ENCODE measurements at places on chromosomes 13 and 19. TPM values are rescaled to one million over a fixed set of nuclear protein-coding genes. Genes with fewer than 3 reads are reported as not detected.

GRCh38 chr19:29605653-29606419 lies at the start of gene POP4:
Gene POP4, plus strand, starts transcription at chr19:29606283. Its CDS starts 36 bp downstream, at chr19:29606319.
- H3K27me3 ChIP-seq: no peaks in the 10 kb centered on the region
- peak within 1 kb of the TSS; percentile 91 for H3K4me3 ChIP-seq
- peak within 1 kb of the TSS; percentile 98 for H3K27ac ChIP-seq

DNA sequence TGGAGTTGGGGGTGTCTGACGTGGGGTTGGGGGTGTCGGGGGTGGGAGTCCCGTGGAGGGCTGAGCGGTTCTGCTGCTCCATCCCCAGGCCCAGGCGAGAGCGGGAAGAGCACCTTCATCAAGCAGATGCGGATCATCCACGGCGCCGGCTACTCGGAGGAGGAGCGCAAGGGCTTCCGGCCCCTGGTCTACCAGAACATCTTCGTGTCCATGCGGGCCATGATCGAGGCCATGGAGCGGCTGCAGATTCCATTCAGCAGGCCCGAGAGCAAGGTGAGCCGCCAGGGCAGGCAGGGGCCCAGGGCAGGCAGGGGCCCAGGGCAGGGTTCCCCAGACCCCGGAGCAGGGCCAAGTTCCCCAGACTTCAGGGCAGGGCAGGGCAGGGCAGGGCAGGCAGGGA lies 12.7 kb downstream of the GNA15 start:
- H3K27ac ChIP-seq: no peak overlapping the region
- peaks cover 10% of the 10 kb centered on the region for H3K36me3 ChIP-seq
- H3K4me3 ChIP-seq: no peak overlapping the region
- no peak for DNase-seq
- no peaks in the 10 kb centered on the region for H3K27me3 ChIP-seq

DNA sequence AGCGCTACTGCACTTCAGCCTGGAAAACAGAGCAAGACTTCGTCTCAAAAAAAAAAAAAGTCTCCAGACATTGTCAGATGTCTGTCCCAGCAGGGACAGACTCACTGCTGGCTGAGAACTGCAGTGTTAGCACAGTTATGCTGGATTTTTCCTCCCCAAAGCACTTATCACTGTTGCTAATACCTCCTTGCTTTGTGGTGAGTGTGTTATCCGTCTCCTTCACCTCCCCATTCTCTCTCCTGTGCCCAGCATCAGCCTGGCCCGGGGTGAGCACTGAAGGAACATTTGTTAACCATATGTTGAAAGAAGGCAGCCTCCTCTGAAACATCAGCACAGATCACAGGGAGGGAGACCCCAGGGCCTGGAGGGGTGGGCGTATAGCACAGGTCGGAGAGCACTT lies 11.3 kb downstream of the MYO9B start:
- DNase-seq: no peak
- peaks cover 47% of the 10 kb centered on the region for H3K4me1 ChIP-seq
- H3K27ac ChIP-seq: no peak overlapping the region
- no peaks in the 10 kb centered on the region for H3K27me3 ChIP-seq
- H3K4me3 ChIP-seq: no peak overlapping the region

DNA sequence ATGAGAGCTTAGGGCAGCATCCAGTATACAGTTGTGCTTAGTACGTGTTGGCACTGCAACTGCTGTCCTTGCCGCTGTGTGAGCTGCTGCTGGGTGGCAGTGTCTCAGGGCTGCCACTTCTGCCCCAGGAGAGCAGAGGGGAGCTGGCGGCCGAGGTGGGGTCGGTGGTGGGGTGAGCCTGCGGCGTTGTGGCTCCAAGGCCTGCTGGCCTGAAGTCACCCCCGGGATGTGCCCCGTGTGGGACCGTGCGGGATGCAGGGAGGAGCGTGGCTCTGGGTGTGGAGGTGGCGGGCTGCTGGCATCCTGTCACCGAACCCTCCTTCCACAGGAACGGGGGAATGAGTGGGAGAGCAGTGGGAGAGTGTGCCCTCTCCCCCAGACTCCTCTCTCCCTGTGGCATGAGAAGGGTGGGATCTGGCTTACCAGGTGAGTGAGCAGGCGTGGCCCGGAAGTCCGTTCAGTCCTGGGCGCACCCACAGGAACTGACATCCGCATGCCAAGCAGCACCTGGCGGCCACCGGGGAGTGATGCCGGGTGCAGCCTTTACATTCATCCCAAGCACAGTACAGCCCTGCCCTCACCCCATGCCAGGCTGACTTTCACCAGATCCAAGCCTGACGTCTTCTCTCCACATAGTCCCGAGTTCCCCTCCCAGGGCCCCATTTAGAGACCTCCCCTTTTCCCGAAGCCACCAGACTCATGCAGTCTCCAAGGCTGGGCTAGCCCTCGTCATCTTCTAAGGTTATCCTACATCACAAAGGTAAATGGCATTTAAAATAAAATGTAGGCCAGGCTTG lies 26.6 kb downstream of the MCF2L start:
- no peak overlapping the region for H3K27ac ChIP-seq
- no peaks in the 10 kb centered on the region for H3K4me1 ChIP-seq
- H3K27me3 ChIP-seq: no peaks in the 10 kb centered on the region
- DNase-seq: no peak

DNA sequence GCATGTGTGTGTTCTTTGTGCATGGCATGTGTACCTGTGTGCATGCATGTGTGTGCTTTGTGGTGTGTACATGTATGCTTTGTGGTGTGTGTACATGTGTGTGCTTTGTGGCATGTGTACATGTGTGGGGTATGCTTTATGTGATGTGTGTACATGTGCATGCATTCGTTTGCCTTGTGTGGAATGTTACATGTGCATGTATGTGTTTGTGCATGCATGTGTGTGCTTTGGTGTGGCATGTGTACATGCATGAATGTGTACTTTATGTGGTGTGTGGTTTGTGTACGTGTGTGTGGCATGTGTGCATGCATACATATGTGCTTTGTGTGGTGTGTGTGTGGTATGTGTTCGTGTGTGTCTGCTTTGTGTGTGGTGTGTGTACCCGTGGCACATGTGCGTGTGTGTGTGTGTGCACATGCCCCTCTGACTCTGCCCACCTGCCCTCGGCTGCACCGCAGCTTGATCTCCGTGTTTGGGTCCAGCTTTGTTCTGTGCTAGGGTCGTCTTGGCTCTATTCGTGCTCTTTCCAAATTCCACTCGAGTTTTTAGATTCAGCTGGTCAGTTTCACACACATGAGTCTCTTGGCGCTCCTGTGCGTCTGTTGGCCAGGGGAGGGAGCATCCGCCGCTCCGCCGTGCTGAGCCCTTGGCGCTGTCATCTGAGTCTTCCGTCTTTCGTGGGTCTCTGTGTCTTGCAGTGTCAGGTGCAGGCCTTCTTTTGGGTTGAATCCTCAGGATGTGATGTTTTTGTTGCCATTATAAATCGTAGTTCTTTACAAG lies 46.5 kb upstream of the TFDP1 start:
- peaks cover 15% of the 10 kb centered on the region for H3K36me3 ChIP-seq
- DNase-seq: no peak
- H3K4me3 ChIP-seq: no peak overlapping the region
- no peaks in the 10 kb centered on the region for H3K27me3 ChIP-seq
- no peak overlapping the region for H3K27ac ChIP-seq

DNA sequence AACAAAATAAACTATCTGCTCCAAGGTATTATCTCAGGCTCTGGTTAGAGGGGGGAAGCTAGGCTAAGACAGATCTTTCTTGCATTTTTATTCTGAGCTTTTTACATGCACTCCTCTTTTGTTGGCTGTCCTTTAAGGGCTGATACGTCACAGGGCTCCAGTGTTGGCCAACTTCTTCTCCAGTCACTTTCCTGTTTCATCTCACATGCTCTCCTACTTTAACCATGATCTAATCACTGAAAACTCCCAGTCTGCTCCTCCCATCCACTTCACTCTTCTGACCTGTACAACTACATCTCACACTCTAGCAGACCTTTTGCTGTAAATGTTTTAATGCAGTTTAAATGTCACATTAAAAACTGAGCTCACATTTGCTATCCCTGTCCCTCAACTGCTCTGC lies 510.0 kb upstream of the KLF12 start:
- H3K27me3 ChIP-seq: no peaks in the 10 kb centered on the region
- H3K4me1 ChIP-seq: no peaks in the 10 kb centered on the region
- no peak for DNase-seq
- no peak overlapping the region for H3K4me3 ChIP-seq

DNA sequence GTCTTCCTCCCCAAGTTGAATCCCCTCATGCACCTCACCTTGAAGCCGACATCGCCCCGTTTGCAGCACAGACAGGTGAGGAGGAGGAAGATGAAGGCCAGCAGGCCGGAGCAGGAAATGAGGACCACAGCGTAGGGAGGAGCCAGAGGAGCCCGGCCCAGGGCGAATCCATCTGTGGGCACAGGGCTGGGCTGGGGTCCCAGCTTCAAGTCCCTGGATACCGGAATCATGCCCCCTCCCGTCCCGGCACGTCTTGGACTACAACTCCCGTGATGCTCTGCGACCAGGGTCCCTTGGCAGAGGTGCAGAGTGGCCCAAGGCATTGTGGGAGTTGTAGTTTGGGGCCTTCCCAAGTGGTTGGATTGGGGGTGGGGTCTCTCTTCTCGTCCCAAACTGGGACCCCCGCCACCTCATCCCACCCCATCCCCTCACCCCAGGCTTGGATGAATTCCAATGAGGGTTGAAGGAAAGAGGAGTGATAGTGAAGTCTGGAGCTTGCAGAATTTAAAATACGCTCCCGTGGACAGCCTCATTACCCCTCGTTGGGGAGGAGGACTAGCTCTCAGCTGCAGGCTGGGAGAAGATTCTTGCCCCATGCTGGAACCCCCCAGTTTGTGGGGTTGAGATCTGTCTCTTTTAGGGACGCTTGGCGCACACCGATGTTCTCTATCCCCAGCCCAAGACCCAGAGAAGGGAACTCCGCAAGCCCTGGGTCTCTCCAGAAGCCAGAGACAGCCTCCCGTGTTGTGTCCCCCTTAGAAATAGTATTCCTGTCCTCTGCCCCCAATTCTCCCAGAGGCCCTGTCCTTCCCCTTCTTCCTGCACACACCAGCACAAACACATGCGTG lies 990 bp downstream of the LMTK3 start:
- no peaks in the 10 kb centered on the region for H3K36me3 ChIP-seq
- peak; percentile 81 for DNase-seq
- H3K27me3 ChIP-seq: no peaks in the 10 kb centered on the region
- no peak overlapping the region for H3K4me3 ChIP-seq
- H3K27ac ChIP-seq: no peak overlapping the region

- peaks cover 37% of the 10 kb centered on the region for H3K27me3 ChIP-seq
- no peak overlapping the region for H3K27ac ChIP-seq
- H3K36me3 ChIP-seq: peaks cover 8% of the 10 kb centered on the region
- H3K4me1 ChIP-seq: no peaks in the 10 kb centered on the region
- H3K4me3 ChIP-seq: no peak overlapping the region
- DNase-seq: no peak
Observed at GRCh38 chr19:51071095-51071405, 6.2 kb upstream of the KLK13 start.

DNA sequence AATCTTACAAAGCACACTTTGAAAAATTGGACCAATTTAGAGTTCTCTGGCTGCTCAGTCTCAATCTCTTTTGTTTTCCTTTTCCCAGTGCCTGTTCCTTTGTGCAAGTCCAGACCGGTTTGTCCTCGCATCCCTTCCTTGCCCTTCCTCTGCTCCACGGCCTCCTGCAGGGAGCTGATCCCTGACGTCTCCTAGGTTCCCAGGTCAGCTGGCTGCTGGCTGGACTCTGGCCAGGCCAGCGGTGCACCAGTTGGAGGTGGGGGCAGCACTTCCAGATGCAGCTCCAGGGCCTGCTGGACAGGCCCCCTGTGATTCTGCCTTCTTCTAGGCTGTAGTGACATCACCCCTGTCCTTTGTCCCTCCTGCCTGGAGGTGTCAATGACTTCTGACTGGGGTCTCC lies 44.0 kb upstream of the KPNA3 start:
- no peaks in the 10 kb centered on the region for H3K36me3 ChIP-seq
- H3K27ac ChIP-seq: no peak overlapping the region
- no peaks in the 10 kb centered on the region for H3K27me3 ChIP-seq
- no peak for DNase-seq
- peaks cover 4% of the 10 kb centered on the region for H3K4me1 ChIP-seq
- H3K4me3 ChIP-seq: no peak overlapping the region

GRCh38 chr19:56710437-56710836 lies 38.9 kb upstream of the ZNF835 start:
- H3K4me1 ChIP-seq: no peaks in the 10 kb centered on the region
- H3K36me3 ChIP-seq: peaks cover 10% of the 10 kb centered on the region

DNA sequence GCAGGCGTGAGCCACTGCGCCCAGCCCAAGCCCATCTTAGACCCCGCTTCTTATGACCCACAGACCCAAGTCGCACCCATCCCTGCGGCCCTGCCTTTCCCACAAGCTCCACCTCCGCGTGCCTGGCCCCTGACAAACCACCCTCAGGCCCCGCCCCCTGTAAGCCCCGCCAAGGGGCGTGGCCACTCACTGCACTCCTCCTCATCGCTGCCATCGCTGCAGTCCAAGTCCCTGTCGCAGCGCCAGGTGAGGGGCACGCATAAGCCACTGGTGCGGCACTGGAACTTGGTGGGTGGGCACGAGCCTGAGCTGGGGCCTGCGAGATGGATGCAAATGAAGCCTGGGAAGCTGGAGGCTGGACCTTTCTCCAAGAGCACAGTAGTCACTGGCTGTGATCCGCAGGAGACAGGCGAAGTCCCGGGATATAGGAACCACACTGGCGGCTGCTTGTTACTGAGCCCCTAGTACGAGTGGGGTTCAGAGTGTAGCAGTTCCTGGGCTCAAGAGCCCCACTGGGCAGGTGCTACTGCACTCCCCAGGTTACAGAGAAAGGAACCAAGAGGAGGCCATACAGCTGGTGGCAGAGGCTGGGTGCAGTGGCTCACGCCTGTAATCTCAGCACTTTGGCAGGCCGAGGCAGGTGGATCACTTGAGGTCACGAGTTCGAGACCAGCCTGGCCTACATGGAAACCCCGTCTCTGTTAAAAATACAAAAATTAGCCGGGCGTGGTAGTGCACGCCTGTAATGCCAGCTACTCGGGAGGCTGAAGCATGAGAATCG lies 3.1 kb downstream of the CD320 start:
- H3K27me3 ChIP-seq: no peaks in the 10 kb centered on the region
- no peak overlapping the region for H3K27ac ChIP-seq
- peaks cover 2% of the 10 kb centered on the region for H3K36me3 ChIP-seq
- peak; percentile 40 for DNase-seq

The SLITRK6 gene
- not detected for total RNA-seq

The LSR gene
- total RNA-seq: 41.1 TPM

The C19orf67 gene
- not detected for total RNA-seq

The SERTM1 gene
- total RNA-seq: not detected

The CABP5 gene
- not detected for total RNA-seq

The SLC25A42 gene
- 18.2 TPM for total RNA-seq
